ENCODE measurements at places on chromosomes 16 and 17.

DNA sequence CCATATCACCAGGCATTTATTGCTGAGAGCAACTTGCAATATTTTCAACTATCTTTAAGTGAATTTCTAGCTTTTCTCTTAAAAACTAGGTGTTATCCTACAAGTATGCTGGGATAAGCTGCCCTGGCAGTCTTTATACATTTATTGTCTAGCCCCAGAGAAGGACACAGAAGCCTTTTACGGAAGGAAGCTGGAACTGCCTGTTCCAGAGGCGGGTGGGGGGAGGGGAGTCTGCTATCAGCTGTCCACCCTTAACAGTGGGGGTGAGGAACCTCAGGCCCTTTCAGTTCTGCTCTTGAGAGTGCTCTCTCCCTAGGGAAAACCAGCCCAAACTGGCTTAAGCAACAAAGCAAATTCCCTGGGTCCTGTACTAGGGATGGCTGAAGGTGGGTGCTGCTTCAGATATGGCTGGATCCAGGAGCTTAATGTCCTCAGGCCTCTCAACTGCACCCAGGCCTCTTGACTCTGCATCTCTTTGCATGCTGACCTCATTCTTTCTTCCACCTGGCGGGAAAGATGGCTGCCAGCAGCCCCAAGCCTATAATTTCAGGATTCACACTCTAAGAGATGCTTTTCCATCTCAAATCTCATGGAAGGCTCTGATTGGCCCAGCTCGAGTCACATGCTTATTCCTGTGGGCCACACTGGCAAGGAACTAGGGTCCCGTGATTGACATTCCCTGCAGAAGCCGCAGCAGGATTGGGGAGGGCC, 16.6 kb downstream of the NAGPA start:
- DNase-seq: no peak

DNA sequence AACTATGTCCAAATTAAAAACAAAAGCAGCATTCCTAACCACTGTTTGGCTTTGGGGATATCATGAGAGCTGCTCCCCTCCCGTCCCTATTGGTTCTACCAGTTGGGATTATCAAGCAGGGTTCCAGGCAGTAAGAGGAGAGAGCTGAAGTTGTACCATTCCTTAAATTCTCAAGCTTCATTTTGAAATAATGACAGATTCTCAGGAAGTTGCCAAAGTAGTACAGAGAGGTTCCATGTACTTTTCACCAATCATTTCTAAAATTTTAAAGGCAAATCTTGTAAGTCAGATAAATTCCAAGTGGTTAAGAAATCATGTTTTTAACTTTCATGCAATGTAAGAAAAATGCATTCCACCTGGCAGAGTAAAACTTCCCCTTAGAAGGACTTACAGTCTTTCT, 36.9 kb downstream of the TEX2 start:
- DNase-seq: no peak

DNA sequence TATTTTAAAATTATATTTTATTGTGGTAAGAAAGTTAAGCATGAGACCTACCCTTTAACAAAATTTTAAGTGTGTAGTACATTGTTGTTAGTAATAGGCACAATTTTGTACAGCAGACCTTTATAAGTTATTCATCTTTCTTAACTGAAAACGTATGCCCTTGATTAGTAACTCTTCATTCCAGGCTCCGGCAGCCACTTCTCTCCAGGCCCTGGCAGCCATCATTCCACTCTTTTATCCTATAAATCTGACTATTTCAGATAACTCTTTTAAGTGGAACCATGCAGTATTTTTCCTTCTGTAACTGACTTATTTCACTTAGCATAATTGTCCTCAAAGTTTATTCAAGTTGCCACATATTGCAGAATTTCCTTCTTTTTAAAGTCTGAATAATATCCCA, 348.2 kb downstream of the CDH11 start:
- DNase-seq: no peak

DNA sequence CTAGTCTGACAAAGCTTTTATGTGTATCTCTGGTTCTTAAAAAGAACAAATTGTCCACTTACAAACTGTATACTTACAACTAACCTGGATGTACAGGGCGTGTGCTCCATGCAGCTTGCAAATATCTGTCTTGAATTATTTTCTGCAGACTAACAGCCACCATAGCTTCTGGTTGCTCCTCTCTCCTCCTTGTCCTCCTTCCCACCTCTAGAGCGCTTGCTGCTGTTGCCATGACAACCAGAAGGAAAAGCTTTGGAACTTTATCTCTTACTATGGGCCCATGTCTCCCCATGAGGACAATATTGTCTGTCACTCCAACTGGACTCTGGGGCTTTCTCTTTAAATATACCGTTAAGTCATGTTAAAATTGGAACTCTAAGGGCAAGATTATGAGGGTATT, 71.5 kb upstream of the DHX40 start:
- no peak for DNase-seq

DNA sequence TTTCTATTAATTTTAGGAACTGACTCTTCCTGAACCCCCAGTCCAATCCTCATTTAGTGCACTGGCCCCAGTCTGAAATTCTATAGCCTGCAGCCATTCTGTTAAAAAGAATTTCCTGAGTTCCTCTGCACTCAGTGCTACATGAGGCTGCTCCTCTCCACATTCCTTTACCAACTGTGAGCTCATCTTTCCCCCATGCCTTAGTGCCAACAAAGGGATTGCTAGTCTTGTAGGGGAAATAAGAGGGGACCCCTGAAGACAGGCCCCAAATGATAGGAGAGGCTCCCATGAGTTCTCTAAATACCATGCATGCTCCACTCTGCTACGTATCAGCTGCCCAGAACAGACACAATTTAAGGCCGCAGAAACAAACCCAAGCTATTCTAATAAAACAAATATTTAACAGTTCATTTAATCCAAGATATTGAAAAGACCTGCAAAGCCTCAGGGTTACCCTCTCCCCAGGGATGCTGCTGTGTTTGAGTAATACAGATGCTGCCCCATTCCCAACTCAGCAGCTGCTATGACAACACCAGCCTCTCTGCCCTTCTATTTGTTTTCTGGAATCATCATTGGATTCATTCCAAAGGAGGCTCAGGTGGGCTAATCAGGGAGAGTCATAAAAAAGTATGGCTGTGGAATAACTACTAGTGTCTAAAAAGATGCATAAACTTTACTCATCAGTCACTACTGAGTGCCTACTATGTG, 228.5 kb downstream of the TOX3 start:
- DNase-seq: no peak

GRCh38 chr17:80119271-80119791, 17.9 kb downstream of the GAA start:
- no peak for DNase-seq

- no peak for DNase-seq
These were observed 20.1 kb downstream of the LPCAT2 start for GRCh38 chr16:55529018-55529417.

DNA sequence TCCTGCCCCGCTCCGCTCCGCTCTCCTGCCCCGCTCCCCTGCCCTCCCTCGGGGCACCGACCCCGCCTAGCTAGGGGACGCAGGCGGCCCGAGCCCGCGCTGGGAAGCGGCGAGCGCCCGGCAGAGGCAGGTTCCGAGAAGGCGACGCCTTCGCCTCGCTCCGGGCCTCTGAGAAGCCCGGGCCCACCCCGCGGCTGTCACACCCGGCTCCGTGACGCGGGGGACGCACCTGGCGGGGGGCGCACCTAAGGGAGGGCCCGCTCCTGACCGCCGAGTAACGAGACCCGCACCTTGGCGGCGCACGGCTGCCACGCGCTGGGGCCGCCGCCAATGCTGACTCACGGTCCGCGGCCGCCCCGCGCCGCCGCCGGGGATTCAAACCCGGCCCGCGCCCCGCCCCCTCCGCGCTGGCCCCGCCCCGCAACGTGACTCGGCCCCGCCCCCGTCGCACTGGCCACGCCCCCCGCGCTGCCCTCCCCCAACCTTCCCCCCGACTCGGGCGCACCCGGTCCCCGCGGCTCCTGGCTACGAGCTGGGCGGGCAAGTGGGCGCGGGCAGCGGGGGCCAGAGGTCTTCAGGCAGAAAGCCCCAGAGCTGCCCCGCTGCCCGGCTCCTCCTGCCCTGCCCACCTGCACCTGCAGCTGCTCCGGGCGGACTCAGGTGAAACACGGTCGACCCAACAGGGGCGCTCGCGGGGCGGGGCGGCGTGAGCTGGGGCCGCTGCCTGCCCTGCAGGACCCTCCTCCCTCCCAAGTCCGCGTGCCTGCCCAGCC, 27.8 kb downstream of the GNPTG start:
- DNase-seq: peak; percentile 74

DNA sequence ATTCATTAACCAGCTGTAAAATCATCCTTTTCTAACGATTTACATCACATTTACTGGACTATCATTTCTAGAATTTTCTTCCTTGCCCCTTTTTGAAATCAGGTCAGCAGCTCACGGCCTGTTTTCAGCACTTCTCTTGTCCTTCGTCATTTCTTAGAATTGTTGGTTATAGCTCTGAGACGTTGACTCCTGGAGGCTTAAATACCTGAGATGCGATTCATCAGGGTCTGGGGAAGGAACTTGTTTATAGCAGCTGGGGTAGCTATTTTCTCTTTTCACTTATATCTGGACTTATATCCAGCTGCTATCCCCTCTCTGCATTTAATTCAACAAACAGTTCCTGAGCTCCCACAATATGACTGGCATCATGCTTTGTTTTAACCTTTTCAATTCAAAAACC, 338.7 kb upstream of the TNRC6C start:
- no peak for DNase-seq

GRCh38 chr16:81531419-81531821, 86.8 kb downstream of the CMIP start:
- DNase-seq: no peak

GRCh38 chr17:18033442-18034099, 5.4 kb downstream of the ATPAF2 start:
- DNase-seq: no peak

- DNase-seq: no peak
These were observed 519.1 kb downstream of the MAF start for GRCh38 chr16:79081297-79082066.

DNA sequence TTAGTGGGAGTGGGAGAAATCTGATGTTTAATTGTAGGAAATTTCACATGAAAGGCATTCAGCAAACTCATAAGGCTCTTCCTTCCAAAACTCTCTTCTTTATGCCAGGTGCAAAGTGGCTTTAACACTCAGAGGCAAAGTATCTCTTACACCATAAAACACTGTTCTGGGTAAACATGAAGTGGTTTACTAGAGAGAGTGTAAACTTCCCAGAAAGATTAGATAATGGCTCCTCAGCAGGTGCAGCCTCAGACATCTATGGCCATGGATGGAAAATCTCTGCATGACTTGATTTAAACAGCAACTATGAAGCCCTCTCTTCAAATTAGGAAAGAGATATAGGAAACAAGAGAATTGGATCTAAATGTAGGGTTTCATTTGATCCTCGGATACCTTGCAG, 583.1 kb upstream of the SALL1 start:
- no peak for DNase-seq

GRCh38 chr16:4021070-4021779, 95.0 kb downstream of the ADCY9 start:
- peak; percentile 22 for DNase-seq

DNA sequence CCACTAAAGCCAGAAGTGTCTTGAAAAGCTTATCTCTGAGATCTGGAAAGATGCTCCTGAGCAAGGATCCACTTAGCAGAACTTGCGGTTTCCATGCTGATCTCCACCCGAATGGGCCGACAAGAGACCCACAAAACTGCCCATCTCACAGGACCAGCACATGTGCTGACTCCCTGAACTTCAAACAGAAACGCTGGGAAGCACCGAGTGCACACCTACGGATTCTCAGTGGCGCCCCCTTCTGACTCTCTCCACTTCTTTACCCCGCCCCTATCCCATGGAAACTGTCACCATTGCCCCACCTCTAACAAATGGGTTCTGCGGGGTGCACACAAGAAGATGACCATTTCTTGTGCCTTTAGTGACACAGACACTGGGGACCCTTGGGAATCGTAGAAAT, 21.4 kb downstream of the CDRT4 start:
- DNase-seq: no peak

GRCh38 chr17:8386841-8387240, 3.8 kb upstream of the RPL26 start:
- DNase-seq: no peak

GRCh38 chr17:32490101-32490482, 3.3 kb downstream of the CDK5R1 start:
- DNase-seq: no peak

- no peak for DNase-seq
These were observed 148.9 kb upstream of the CIBAR2 start for GRCh38 chr16:85261204-85261603.

- no peak for DNase-seq
These were observed 9.2 kb upstream of the TLCD3B start for GRCh38 chr16:30040221-30040620.

DNA sequence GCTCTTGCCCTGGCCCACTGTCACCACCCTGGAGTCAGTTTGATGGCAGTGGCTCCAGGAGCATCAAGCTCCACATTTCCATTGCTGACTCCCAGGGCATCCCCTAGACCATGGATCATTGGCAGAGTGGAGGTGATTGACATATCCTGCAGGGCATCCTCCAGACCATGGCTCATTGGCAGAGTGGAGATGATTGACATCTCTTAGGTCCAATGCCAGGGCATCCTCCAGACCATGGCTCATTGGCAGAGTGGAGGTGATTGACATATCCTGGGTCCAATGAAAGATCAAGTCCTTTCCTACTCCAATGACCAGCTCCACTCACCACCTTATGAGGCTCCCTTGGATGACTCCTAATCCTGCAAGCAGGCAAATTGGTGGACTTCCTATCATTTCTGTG, 174.3 kb upstream of the NLRP1 start:
- DNase-seq: no peak

DNA sequence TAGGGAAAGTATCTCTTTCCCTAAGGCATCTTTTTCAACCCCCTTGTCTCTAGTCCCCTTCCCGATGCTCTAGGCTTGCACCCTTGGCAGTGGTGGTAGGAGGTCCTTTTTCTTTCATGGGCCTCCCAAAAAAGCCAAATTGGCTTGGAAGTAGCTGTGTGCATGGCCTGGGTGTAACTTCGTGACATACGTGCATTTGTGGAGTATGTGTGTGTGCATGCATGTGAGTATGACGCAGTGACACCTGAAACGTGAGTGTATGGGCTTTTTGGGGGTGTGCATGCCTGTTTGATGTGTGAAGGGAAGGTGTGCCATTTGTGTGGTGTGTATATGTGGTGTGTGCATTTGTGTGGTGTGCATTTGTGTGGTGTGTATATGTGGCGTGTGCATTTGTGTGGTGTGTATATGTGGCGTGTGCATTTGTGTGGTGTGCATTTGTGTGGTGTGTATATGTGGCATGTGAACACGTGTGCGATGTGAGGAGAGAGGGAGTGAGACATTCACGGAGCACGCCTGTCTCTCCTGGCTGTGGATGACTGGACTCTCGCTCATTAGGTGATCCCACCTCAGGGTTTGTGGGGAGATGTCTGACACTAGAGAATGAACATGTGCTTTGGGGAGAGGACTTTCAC, 15.7 kb downstream of the IGFBP4 start:
- DNase-seq: no peak

DNA sequence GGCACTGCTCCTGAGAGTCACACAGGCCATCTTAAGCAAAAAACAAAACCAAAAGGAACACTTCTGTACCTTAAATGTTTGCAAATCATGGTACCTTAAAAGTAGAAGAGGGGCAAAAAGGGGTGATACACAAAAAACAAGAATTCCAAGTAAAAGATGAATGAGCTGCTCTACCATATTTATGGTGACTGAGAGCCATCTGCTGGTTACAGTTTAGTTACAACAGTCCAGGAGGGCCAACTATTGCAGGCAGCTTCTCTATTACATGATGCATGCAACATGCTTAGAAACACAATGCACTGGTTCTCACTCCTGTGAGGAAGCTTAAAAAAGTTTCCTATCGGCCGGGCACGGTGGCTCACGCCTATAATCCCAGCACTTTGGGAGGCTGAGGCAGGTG, 53.5 kb downstream of the STX8 start:
- DNase-seq: no peak

All from right kidney (tissue), 9 donors.